Activated CD4-positive, alpha-beta memory T cell treated with anti-CD3 and anti-CD28 coated beads, Interleukin-2, amount 10 ng/mL, durations not matched to agents 7 days and 5 days (primary cell): ENCODE measurements at places on chromosomes 4 and X. TPM values are rescaled to one million over a fixed set of nuclear protein-coding genes. Genes with fewer than 3 reads are reported as not detected.

DNA sequence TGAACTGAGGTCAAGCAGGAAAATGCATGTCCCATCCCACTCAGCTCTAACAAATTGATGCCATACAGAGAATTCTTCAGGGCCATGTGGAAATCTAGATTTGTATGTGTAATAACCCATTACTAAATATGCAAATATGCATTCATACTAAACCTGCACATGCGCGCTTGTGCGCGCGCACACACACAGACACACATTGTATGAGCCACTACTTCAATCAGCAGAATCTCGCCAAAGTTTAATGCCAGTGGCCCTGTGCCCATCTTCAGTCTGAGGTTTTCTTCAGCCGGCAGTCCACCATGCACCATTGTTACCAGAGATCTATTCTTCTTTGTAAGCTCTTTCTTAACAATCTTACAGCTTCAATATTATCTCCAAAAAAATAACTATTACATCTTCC is 276.4 kb downstream of the PDGFC start:
- no peaks in the 10 kb centered on the region for H3K36me3 ChIP-seq
- no peaks in the 10 kb centered on the region for H3K4me1 ChIP-seq
- DNase-seq, result no peak

GRCh38 chr4:61294936-61295335 is 94.8 kb downstream of the ADGRL3 start:
- no peaks in the 10 kb centered on the region for H3K27me3 ChIP-seq
- H3K27ac ChIP-seq, result no peak overlapping the region
- H3K4me1 ChIP-seq, result no peaks in the 10 kb centered on the region
- H3K36me3 ChIP-seq, result no peaks in the 10 kb centered on the region

GRCh38 chrX:110600745-110601310 is 194.8 kb downstream of the CHRDL1 start:
- DNase-seq, result no peak
- no peak overlapping the region for H3K27ac ChIP-seq
- no peaks in the 10 kb centered on the region for H3K4me1 ChIP-seq

DNA sequence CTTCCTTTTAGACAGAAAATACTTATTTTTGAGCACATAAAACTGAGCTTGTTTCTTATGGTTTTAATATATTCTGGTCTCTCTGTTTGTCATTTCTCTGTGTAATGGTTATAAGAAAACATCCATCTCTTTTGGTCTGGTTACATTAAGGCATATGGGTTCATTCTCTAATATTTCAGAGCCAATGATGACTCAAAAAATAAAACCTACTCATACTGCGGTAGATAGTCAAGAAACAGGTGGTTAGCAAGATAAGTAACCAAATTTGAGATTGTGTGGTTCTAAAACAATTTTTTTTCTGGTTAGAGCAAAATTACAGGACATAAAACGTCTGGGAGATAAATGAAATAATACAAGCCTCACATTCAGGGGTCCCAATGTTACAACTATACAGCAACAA is 654.5 kb downstream of the STIM2 start:
- no peaks in the 10 kb centered on the region for H3K27me3 ChIP-seq
- no peaks in the 10 kb centered on the region for H3K36me3 ChIP-seq
- no peak for DNase-seq
- no peak overlapping the region for H3K4me3 ChIP-seq

DNA sequence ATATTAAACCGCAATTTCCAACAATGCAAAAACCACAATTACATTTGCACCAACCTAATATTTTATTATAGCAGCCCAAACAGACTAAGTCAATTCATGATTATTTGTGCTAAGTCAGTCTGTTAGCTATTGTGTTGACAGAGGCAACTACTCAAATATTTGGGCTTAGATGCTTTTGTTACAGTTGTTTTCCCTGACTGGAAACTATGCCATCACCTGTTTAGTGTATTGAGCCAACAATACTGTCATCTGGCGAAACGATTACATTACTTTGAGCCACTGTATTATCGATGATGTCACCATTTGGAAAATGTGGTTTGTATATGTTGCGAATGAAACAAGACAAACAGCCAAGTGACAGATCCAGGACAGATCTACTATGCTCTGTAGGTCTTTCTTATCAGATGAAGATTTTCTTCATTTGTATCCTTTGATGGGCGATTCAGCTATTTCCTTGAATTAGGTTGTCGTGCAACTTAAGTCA is 38.7 kb upstream of the INTS6L start:
- no peak overlapping the region for H3K4me3 ChIP-seq
- peaks cover 5% of the 10 kb centered on the region for H3K4me1 ChIP-seq
- DNase-seq, result no peak
- no peaks in the 10 kb centered on the region for H3K27me3 ChIP-seq
- no peaks in the 10 kb centered on the region for H3K36me3 ChIP-seq

DNA sequence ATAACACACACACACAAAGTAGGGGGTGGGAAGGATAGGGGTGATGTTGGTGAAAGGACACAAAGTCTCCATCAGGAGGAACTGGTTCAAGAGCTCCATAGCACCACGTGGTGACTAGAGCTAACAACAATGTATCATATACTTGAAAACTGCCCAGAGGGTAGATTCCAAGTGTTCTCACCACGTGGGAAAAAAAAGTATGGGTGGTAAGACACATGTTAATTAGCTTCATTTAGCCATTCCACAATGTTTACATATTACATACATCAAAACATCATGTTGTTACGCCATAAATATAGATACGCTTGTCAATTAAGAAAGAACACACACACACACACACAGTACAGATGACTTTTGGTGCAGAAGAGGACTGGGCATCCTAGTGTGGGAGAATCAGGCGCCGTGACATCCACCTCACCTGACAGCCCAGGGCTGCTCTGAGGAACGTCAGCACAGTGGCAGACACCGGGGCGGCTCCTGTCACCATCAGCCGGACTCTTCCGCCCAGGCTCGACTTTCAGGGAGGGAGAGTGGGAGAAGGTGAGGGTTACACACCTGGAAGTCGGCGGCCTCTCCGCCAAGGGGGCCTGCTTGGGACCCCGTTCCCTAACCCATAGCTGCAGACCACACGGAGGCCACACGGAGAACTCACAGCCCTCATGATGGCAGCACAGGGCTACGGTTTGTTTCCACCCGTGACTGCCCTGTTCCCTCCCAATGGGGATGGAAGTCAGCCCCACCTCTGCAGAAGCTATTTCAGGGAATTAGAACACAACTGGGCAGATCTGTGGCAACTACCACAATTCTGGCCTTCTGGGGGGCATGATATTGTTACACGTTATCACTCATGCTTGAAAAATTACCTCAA is 31.8 kb upstream of the CENPU start:
- no peak for DNase-seq
- H3K36me3 ChIP-seq, result peaks cover 48% of the 10 kb centered on the region
- no peaks in the 10 kb centered on the region for H3K27me3 ChIP-seq
- H3K27ac ChIP-seq, result no peak overlapping the region
- no peak overlapping the region for H3K4me3 ChIP-seq
- peaks cover 16% of the 10 kb centered on the region for H3K4me1 ChIP-seq

RIBC1 gene
- total RNA-seq, result 1.3 TPM

DNA sequence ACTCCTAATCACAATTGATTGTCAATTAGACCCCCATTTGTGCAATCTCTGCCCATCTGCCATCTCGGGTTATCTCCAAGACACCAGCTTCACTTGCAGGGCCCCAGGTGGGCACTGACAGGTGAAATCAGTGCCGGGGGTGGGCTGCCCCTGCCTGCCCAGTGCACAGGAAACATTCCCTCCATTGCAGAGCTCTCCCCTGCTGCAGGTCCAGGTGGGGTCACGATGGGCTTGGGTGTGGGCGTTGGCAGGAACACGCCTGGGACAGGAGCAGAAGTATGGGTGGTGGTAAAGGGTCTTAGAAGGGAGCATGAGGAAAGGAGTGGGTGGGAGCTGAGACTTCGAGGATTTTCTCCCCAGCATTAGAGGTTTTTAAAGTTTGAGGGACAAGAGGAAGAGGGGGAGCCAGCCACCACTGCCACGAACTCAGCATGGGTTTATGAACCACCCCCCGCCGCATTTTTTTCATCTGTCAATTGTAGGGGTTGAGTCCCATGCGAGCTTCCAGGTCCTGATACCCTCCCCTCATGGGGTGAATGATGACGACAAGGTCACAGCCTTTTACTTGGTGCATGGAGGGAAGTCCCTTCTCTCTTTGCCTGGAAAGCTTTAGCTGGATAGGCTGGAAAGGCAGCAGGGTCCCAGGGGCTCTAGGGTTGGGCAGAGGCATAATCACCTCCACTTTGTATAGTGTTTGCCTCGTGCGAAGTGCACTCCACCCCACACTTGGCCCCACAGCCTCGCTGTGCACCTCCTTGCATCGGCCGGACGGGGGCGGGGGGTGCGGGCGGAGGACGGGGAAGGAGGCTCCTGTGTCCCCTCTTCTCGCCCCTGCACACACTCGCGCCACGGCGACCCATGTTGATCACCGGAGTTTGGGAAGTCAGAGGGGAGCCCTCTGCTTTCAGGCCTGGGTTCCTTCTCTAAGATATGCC is 3.5 kb upstream of the NKX1-1 start:
- no peak overlapping the region for H3K27ac ChIP-seq
- no peak overlapping the region for H3K4me3 ChIP-seq
- DNase-seq, result no peak
- H3K36me3 ChIP-seq, result peaks cover 8% of the 10 kb centered on the region
- peaks cover 38% of the 10 kb centered on the region for H3K27me3 ChIP-seq

- no peaks in the 10 kb centered on the region for H3K4me1 ChIP-seq
- H3K27me3 ChIP-seq, result no peaks in the 10 kb centered on the region
- no peak overlapping the region for H3K4me3 ChIP-seq
These were observed 17.3 kb upstream of the FMR1 start for GRCh38 chrX:147894366-147894963.

DNA sequence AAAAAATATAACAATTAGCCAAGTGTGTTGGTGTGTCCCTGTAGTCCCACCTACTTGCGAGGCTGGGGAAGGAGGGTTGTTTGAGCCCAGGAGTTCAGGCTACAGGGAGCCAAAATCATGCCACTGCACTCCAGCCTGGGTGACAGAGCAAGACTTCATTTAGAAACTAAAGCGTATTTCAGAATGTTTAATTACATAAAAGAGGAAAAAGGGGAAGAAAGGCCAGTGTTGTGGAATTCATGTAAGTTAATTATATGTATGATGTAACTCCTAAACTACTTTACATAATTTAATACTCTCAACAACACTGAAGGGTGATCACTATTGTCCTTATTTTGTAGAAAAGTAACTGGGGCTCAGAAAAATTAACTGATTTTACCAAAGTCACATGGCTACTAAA is 67.2 kb upstream of the HOPX start:
- no peak for DNase-seq
- peaks cover 4% of the 10 kb centered on the region for H3K4me1 ChIP-seq
- peaks cover 4% of the 10 kb centered on the region for H3K27me3 ChIP-seq
- no peak overlapping the region for H3K4me3 ChIP-seq
- H3K27ac ChIP-seq, result no peak overlapping the region

WAS gene
- 156 TPM for total RNA-seq

DNA sequence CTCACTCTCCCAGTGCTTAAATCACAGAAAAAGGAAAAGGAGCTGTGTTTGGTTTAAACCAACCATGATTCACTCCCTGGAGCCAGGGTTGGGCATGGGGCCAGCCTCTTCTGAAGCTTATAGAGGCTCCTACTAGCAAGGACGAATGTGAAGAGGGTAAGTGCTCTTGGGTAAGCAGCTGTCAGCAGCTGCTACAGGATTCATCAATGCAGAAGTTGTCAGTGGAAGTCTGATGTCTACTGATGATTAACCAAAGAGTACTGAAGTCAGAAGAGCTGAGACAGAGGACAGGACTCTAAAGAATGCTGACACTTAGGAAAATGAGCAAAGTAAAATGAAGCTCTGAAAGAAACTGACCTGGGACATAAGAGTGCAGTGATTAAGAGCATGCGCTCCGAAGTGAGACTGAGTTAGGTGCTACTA is 32.7 kb upstream of the JADE1 start:
- DNase-seq, result no peak
- no peaks in the 10 kb centered on the region for H3K4me1 ChIP-seq
- no peaks in the 10 kb centered on the region for H3K36me3 ChIP-seq
- no peak overlapping the region for H3K27ac ChIP-seq

- no peaks in the 10 kb centered on the region for H3K27me3 ChIP-seq
- no peaks in the 10 kb centered on the region for H3K36me3 ChIP-seq
- H3K4me3 ChIP-seq, result no peak overlapping the region
- H3K27ac ChIP-seq, result no peak overlapping the region
- H3K4me1 ChIP-seq, result no peaks in the 10 kb centered on the region
These were observed 15.2 kb upstream of the GALNT7 start for GRCh38 chr4:173153445-173153844.
